ENCODE measurements at places on chromosomes 6 and 20.
A peak's percentile ranks its signal among the peaks of the same experiment; 100 is the strongest.

DNA sequence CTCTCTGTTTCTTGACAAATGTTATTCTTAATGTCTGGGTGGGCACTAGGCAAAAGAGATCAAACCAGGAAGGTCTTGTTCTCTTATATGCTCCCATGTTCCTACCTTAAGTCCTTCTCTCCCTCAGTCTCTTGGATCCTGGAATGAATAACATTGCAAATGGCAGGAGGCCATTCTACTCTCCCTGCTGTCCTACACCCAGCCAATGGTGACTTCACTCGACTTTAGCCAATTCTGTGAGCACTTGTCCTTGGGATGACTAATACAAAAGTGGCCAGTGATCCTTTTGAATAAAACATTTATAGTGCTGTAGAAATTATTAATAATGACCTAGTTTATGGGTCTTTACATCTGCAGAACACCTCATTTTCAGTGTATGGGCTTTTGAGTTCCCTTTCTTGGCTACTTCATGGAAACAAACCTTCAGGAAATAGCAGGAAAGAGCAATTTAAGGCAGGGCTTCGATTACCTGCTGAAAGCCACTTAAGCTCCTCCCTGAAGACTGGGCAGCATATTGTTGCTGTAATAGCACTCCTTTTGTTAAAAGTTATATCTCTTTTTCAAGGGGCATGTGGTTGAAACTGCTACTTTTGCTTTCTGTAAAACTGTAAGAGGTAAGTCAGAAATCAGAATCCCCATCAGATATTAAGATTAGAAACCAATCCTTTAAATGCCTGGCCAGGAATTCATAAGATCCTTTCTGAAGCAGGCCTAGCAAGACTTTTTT, 10.5 kb downstream of the OTOR start:
- DNase-seq: no peak
- H3K36me3 ChIP-seq: no peaks in the 10 kb centered on the region
- H3K27ac ChIP-seq: no peak overlapping the region
- H3K27me3 ChIP-seq: peaks cover 5% of the 10 kb centered on the region
- H3K4me3 ChIP-seq: no peak overlapping the region
- peaks cover 5% of the 10 kb centered on the region for H3K4me1 ChIP-seq

DNA sequence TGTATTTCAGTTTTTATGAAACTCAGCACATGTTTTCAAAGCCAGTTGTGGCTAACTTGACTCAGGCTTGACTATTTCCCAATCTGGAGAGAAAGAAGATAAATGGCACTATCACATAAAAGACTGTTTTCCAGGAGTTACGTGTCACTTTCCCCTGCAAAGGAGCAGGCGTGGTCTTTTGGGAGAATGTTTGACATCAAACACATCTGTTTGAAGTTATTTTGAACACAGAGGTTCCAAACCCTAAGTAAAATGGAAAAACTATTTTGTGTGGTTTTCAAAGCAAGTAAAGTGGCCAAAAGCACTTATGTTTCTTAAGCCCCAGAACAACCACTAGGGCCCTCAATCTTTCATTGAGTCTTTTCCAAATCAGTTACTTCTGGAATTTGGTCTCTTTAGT, 89.7 kb downstream of the FOXF2 start:
- DNase-seq: no peak
- no peak overlapping the region for H3K4me3 ChIP-seq
- peaks cover 3% of the 10 kb centered on the region for H3K4me1 ChIP-seq
- H3K36me3 ChIP-seq: no peaks in the 10 kb centered on the region

- DNase-seq: no peak
- H3K4me3 ChIP-seq: no peak overlapping the region
- H3K4me1 ChIP-seq: no peaks in the 10 kb centered on the region
- H3K27ac ChIP-seq: no peak overlapping the region
Measured at GRCh38 chr6:23228439-23229024, 659.2 kb downstream of the HDGFL1 start.

DNA sequence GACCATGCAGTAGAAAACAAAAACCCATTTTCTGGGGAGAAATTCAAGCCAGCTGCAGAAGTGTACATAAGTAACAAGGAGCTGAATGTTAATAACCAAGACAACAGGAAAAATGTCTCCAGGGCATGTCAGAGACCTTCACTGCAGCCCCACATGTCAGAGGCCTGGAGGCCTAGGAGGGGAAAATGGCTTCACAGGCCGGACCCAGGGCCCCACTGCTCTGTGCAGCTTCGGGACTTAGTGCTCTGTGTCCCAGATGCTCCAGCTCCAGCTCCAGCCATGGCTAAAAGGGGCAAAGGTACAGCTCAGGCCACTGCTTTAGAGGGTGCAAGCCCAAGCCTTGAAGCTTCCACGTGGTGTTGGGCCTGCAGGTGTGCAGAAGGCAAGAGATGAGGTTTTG, 43.6 kb downstream of the HACE1 start:
- DNase-seq: no peak
- H3K4me3 ChIP-seq: no peak overlapping the region
- H3K27ac ChIP-seq: no peak overlapping the region
- H3K27me3 ChIP-seq: no peaks in the 10 kb centered on the region
- no peaks in the 10 kb centered on the region for H3K4me1 ChIP-seq

DNA sequence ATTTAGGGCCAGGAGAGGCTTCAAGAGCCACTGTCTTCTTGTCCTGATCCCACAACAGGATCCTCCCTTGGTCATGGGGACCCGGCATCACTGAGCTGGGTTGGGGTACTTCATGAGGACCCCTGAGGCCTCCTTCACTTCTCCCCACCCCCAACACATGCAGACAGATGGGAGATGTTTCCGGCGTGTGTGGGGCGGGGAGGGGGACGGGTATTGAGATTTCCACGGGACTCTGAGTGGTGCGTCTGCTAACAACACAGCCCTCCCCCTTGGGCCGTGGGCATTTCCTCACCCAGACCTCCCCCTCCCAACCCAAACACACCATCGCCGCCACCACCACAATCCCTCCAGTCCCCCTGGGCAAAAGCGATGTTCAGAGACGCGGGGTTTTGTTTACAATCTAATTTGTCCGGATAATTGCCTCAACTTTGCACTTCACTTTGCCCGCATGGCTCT, 906 bp upstream of the FOXP4 start:
- H3K4me3 ChIP-seq: peak overlapping the region; percentile 84
- H3K27me3 ChIP-seq: peaks cover 26% of the 10 kb centered on the region
- H3K36me3 ChIP-seq: peaks cover 6% of the 10 kb centered on the region

DNA sequence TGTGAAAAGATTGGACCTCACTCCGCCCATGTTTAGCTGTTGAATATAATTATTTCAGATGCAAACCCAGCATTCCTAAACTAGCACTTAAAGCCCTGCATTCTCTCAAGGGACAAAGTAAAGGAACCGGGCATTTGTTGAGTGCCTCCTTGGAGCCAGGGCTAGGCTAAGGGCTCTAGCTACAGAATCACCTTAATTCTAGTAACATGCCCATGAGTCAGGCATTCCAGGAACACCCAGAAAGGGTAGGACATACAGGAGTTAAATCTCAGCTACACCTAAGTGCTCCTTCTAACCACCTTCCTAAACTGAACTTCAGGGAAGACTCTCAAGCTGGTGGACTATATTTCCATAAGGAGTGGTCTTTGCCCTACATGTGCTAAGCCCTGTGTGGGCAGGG, 89.4 kb downstream of the SLC24A3 start:
- H3K27ac ChIP-seq: no peak overlapping the region
- no peaks in the 10 kb centered on the region for H3K36me3 ChIP-seq
- no peaks in the 10 kb centered on the region for H3K4me1 ChIP-seq
- DNase-seq: no peak
- H3K27me3 ChIP-seq: peaks cover 1% of the 10 kb centered on the region
- no peak overlapping the region for H3K4me3 ChIP-seq

GRCh38 chr6:48919555-48919954, 543.5 kb downstream of the MMUT start:
- H3K36me3 ChIP-seq: no peaks in the 10 kb centered on the region
- no peaks in the 10 kb centered on the region for H3K27me3 ChIP-seq
- DNase-seq: no peak
- H3K4me1 ChIP-seq: no peaks in the 10 kb centered on the region

DNA sequence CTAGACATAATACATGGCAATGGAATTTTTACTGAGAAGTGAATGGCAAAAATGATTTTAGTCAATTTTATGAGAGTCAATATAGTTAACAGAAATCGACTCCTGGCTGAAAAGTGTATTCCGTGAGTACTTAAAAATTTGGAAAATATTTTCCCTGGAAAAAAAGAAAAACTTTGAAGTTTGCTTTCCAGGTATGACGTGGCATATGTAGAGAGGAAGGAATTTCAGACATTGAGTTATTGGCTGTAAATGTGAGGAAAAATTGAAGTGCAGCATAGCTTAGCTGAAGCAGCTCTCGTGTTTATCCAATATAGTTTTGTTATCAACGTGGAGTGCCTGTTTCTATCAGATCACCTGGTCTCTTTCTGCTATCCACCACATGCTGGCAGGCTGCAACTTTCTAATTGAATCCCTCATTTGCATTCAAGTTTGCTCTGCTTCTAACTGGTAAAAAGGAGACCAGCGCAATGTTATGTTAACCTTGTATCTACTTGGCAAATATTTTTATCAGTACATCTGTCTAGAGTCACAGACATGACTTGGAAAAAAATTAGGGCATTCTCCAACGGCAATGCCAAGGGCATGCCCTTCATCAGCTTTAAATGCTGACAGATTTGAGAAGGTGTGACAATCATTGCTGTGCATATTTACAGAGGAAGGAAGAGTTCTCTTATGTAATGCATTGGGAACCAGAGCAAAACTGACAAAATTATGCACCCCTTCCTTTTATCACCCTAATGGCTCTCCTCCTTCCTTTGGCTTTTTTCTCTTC, 1102.8 kb upstream of the FLRT3 start:
- no peaks in the 10 kb centered on the region for H3K36me3 ChIP-seq
- H3K27ac ChIP-seq: no peak overlapping the region
- H3K4me1 ChIP-seq: no peaks in the 10 kb centered on the region
- H3K4me3 ChIP-seq: no peak overlapping the region

- no peak for DNase-seq
- H3K4me1 ChIP-seq: peaks cover 12% of the 10 kb centered on the region
- H3K27me3 ChIP-seq: no peaks in the 10 kb centered on the region
- H3K4me3 ChIP-seq: no peak overlapping the region
- no peak overlapping the region for H3K27ac ChIP-seq
- H3K36me3 ChIP-seq: no peaks in the 10 kb centered on the region
Measured at GRCh38 chr6:79238919-79239318, 4.4 kb upstream of the HMGN3 start.

DNA sequence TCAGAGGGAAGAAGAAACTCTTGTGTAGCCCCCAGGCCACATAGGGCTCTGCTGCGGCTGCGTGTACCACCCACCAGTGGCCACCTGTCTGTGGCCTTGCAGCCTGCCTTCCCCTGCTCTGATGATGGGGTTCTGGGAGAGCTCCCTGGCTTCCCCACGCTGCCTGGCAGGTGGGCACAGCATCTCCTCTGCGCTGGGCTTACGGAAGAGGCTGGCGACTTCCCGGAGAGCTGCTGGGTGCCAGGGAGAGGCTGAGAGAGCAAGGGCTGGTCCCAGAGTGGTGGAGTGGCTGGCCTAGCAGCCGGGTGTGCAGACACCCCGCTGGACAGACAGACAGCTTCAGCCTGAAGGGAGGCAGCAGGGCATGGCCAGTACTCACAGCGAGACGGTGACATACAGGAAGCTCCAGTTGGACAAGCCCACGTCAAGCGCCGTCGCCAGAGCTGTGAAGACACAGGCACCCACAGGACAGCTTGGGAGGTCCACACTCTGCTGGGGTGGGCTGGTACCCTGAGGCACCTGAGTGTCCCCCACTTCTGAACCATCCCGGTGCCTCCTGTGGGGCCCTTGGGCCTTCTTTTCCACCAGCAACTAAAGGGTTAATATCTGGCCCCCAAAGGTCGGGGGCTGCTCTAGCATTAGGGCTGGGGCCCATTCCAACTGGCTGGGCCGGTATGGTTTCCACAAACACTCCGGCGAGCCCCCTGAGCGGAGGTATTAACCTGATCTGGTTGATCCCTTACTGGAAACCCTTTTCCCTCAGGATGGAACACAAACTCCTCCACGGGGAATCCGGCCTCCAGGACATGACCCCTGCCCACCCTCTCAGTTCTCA, 48.1 kb upstream of the CDH22 start:
- no peak for DNase-seq
- H3K4me1 ChIP-seq: peaks cover 55% of the 10 kb centered on the region
- no peaks in the 10 kb centered on the region for H3K27me3 ChIP-seq

DNA sequence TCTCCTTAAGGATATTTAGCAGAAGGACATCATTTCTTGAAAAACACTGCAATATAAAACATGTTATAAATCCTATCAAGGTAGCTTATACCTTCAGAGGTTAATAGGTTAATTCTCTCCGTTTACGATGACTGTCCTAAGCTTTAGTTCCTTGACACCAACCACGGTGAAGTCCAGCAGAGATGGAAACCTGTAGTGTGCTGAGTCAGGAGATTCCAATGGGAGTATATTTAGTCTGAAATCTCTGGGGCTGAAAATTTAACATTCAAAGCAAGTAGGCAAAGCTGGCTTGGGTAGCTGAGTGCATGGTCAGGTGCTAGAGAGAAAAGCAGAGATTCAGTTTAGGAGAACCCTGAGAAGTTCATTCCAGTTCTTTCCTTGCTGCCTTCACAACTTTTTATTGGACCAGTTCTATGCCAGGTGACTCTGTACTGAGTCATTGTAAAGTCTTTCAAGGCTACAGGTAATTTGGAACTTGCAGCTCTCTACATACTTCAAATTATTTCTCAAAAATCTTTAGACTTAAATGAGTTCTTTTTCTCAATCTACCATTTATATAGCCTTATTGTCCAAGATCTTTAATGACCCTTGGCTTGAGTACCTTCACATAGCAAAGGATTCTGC, 1009.4 kb upstream of the FLRT3 start:
- no peak for DNase-seq
- H3K4me3 ChIP-seq: no peak overlapping the region
- no peak overlapping the region for H3K27ac ChIP-seq
- no peaks in the 10 kb centered on the region for H3K27me3 ChIP-seq
- no peaks in the 10 kb centered on the region for H3K36me3 ChIP-seq

DNA sequence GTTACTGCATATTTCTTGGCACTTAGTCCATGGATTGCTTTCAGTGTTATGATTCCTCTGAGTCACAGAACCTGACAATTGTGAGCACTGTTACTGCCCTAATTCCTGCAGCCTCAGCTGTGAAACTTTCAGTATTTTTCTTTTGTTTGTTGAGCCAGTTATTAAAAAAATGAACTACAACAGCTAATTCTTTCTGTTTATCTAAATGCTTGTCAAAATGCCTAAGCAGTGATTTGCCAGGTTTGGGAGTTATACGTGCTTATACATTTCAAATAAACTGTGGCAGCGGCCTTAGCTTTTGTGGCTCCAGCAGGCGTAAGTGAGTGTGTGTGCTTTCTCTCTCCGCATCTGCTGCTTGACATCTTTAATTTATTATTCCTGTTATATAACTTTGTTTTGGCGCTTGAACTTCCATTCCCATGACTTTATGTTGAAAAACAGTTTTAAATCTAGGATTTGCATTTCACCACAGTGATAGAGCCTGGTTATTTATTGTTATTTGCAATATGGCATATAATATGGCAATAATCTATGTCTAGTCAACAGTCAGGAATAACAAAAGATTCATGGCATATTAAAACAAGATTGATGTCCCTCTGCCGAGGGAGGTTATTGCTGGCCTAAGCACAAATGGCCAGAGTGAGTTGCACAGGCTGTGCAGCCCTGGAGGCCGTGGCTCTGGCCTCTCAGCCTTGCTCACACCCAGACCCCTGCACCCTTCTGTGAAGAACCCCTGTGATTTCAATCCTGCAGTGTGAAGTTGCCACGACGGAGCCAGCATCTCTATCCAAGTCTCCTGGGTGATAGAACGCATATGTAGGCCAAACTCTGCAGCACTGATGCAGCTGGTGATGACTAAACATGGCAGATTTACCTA, 303.4 kb downstream of the THBS2 start:
- H3K27ac ChIP-seq: no peak overlapping the region
- no peaks in the 10 kb centered on the region for H3K36me3 ChIP-seq
- H3K4me3 ChIP-seq: no peak overlapping the region
